Hepatic stellate cell (primary cell): ENCODE measurements at places on chromosomes 6 and 20.

GRCh38 chr6:137977206-137977605, 110.1 kb downstream of the TNFAIP3 start:
- no peak for DNase-seq

GRCh38 chr6:157487110-157487773, 106.3 kb downstream of the ZDHHC14 start:
- DNase-seq: no peak

- no peak for DNase-seq
Observed at GRCh38 chr6:36428911-36429310, 13.7 kb downstream of the PXT1 start.

DNA sequence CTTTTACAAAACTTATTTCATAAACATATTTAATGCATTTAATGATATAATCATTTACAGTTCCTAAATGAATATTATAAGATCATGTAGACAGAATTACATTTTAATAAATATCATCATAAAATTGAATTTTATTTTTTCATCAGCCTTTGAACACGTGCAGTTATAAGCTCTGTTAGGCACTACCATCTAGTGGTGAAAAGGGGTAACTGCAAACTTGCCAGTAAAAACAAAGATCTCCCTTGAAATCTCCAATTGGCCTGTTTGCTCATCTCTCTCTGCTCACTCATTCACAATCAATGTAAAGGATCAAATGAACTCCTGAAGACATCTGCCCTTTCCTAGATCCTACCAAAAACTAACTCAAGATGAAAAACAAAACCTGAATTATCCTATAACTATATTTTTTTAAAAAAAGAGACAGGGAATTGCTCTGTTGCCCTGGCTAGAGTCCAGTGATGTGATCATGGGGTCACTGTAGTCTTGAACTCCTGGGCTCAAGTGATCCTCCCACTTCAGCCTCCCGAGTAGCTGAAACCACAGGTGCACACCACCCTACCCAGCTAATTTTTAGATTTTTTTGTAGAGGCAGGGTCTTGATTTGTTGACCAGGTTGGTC, 31.7 kb downstream of the SAMHD1 start:
- DNase-seq: peak; percentile 62

DNA sequence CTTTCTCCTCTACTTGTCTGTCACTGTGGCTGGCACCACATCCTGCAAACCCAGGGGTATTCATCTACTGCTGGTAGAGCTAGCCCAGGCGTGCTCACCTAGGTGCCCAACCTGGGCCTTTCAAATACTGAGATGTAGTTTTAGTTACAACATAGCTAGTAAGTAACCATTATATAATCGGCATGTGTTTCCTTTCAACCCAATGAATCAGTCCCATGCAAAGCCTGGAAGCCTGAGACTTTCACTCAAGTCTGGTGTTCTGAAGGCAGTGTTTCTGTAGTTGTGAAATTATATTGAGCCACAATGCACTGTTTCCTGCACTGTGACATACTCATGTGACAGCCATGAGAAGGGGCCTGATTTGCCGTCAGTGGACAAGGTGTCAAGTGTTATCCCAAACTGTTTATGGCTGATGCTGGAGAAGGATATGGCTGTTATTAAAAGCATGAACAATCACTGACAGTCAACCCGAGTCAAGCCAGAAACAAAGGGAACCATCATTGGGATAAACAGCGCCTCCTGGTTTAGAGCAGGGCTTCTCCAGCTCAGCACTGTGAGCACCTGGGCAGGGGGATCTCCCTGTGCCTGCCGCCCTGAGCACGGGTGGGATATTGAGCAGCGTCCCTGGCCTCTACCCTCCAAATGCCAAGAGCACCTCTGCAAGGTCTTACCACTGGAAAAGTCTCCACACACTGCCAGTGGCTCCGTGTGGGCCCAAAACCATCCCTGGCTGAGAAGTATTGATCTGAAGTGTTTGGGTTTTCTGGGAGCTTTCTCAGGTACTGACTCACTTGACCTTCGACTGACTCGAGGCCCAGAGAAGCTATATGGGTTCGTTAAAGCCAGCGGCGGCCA, 1.6 kb downstream of the PSMA7 start:
- DNase-seq: no peak

- no peak for DNase-seq
Observed at GRCh38 chr6:21331235-21331634, 262.3 kb upstream of the SOX4 start.

DNA sequence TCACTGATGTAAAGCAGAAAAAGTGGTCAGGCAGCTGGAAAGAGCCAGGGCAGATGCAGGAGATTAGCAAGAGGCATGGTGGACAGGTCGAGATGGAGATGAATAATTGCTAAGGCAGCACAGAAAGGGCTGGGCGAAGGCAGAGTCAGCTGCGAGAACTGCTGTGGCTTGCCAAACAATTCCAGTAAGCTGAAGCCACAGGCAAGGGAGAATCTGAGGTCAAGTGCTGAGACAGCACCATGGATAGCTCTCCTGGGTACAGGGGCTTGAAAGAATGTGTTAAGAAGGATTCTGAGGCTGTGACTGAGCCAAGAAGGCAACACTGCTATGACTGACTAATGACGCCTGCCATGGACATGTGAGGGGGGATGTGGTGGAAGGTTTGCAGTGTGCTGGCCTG, 220.8 kb upstream of the FOXA2 start:
- DNase-seq: peak; percentile 38

GRCh38 chr6:74937936-74938335, 267.9 kb downstream of the COL12A1 start:
- DNase-seq: no peak

- DNase-seq: no peak
Observed at GRCh38 chr6:157455731-157456523, 74.9 kb downstream of the ZDHHC14 start.

DNA sequence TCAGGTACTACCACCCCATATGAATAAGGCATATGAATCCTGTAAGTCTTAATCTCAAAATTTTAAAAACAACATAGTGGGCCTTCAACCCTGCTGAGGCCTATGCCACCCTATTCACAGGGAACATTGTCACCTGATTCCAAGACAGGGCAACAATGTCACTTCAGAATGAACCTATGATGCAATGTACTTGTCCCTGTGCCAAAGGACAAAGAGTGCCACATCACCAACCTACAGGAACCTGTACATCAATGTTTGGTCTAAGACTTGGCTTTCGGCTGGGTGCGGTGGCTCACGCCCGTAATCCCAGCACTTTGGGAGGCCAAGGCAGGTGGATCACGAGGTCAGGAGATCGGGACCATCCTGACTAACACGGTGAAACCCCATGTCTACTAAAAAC, 318.5 kb upstream of the JARID2 start:
- DNase-seq: no peak

DNA sequence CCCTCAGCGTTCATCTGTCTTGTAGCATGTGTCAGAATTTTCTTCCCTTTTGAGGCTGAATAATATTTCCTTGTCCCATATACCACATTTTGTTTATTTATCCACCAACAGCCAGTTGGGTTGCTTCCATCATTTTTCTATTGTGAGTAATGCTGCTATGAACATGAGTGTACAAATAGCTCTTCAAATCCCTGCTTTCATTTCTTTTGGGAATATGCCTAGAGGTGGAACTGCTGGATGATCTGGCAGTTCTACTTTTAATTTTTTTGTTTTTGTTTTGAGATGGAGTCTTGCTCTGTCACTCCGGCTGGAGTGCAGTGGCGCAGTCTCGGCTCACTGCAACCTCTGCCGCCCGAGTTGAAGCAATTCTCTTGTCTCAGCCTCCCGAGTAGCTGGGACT, 64.7 kb downstream of the SASH1 start:
- peak; percentile 81 for DNase-seq

DNA sequence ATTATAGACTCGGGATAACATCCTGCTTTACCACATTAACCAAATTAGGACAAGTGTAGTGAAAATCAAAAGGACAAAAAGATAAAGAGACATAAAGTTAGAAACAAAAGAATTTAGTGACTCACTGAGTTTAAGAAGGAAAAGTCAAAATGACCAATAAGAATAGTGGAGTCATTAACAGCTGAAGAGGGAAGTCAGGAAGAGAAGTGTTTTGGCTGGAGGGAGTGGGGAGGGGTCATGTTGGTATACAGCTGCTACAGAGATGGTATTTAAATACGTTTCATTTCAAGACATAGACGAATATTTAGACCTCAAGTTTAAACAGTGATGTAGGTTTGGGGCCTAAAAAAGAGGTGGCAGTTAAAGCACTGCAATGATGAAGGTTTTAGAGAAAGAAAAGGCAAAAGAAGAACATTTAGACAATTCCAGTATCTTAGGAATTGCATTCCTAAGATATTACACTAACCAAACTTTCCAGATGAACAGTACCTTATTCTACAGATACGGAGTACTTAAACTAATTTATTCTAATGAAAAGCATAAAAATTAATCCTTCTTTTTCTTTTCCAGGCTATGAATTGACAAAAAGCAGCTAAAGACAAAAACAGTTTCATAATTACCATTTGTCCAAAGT, 10.6 kb downstream of the FKBP5 start:
- no peak for DNase-seq

DNA sequence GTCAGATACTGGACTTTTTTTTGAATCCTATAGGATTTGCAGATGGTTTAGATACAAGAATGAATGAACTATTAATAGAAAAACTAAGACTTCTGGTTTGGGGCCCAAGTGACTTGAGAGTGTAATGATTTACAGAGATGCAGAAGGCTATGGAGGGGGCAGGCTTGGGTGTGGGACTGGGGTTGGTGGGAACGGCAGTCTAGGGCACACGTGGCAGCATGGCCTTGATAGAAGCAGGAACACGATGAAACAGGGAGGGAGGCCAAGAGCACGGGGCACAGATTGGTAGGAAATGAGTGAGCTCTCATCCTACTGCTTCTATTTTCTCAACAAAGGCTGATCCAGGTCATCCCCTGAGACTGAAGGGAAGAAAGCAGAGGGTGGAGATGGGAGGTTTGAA, 3.4 kb upstream of the UST start:
- DNase-seq: no peak

DNA sequence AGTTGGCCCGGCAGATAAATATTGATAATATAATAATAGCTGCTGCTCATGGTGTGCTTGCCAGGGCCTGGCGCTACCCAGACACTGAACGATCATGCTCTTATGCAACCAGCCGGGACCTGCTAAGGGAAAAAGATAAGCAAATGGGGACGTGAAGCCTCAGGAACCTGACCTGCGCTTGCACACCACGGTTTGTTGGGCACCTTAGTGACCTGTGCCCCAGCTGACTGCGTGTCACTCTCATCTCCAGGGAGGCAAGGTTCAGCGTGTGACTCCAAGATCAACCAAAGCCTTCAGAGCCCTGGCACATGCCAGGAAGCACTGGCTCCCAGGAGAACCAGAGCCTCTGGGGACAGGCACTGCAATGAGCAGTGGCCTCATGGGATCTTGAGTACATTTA, 111.1 kb downstream of the AGPAT4 start:
- no peak for DNase-seq

DNA sequence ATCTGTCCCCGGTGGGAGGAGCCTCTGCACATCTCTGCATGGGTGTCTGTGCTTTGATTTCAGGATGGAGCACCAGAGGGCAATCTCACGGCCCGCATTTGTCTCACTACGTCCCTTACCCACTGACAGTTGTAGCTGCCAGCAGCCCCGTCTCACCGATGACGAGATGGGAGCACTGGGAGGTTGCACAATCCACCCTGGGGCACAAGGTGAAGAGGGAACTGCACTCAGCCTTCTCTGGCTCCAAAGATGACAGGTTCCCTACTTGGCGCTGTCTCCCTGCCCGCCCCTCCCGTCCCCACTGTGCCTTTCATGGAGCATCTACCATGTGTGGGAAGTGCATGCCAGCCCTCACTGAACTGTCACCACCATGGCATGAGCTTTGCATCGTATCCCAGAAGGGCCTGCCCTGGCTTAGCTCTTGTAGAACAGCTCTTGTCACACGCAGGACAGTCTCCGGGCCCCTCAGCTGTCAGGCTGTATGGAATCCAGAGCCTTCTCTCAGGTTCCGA, 99.9 kb upstream of the PMEPA1 start:
- DNase-seq: no peak

DNA sequence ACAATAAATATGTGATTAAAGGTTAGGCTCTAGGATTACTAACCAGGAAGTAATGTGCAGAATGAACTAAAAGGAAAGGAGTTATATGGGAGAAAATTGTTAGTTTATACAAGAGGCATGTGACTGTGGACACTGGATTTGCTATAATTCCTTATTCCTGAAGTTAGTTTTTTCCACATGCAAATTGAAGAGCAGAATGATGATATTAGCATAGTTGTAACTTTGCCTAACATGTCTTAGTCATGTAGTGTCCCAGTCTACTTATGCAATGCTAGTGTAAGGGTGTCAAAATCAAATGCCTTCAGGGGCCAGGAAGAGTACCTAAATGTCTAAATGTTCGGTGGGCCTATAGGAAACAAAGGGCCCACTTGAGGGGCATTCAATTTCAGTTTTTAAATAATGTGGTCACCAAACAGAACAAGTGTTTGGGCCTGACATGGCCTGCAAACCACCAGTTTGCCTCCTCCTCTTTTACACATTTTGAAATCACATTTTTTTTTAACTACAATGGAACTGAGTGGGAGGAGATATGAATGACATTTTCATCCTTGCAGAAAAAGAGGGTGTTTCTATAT, 28.0 kb upstream of the CEP85L start:
- peak; percentile 31 for DNase-seq

DNA sequence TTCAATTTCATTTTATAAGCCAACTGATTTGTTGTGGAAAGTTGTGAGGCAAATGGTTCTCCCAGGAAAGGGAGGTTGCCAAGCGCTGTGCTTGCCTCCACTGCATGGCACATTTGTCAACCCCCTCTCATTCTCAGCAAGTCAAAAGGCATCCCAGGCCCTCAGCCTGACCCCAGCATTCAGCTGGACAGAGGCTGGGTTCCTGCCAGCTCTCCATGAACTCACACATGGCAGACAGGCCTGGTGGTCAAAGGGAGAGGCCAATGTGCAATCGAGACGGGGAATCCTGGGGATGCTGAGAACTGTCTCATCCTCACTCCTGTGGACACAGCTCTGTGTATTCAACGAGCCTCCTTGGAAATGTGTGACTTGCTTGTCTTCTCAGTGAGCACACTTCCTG, 106.0 kb upstream of the CDH4 start:
- DNase-seq: no peak

DNA sequence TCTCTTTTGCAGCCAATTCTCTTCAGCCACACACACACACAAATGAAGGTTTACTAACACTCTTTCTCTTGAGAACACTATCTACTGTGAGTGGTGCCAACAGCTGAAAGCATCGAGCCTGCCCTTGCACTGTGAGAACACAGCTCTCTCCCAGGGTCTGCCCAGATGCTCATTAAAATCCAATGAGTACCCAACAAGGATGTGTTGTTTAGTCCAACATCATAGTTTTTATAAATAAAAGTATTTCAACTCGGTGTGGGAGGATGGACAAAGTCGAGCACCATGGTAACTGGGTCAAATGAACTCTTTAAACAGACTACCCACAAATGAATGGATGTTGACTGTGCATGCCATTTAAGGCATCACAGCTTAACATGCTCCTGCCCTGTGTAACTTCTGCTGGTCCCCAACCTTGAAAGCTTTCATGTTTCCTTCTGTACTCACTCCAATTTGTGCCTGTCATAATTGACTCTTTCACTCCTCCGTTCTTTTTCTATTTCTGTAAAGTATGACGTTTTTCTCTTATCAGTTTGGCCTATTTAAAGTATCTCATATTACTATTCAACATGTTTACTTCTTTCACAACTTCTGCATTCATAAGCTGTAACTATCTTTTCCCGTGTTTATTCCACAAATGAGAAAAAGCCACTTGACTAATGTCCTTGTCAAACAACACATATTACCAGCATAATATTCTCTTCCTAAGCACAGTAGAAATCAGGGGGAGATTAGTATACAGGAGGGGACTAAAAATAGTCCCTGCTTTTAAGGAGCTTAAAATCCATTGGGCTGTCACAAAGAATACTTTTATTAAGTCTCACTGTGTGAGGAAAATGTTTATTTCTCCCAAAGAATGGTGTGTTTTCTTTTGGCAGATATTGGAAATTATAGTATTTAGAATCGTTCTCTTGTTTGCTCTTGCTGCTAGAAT, 215.4 kb downstream of the RFPL4B start:
- peak; percentile 7 for DNase-seq
